ENCODE measurements at places on chromosomes 4 and X.

GRCh38 chr4:98626350-98626749, 32.1 kb downstream of the TSPAN5 start:
- peak; percentile 92 for DNase-seq

- no peak for DNase-seq
Measured at GRCh38 chr4:108051343-108051742, 61.7 kb downstream of the HADH start.

DNA sequence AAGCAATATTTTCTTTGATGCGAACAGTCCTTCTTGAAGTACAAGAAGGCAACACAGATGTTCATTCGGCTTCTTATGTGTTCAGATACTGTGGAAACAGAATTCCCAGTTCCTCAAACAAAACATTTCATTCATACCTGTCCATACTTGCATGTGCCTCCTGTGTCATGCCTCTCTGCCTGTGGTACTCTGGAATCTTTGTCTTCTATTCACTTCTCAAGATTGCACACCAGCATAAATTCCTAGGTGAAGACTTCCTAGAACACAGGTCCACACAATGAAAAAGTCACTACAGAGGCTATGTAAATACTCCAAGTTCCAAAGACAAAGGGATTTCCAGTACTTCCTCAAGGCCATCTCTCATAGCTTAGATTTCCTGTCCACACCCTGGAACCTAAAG, 367.2 kb downstream of the AFF2 start:
- DNase-seq: no peak

- no peak for DNase-seq
Measured at GRCh38 chr4:6435010-6435409, 37.4 kb downstream of the PPP2R2C start.

GRCh38 chrX:130793975-130794374, 109.0 kb downstream of the ENOX2 start:
- no peak for DNase-seq

DNA sequence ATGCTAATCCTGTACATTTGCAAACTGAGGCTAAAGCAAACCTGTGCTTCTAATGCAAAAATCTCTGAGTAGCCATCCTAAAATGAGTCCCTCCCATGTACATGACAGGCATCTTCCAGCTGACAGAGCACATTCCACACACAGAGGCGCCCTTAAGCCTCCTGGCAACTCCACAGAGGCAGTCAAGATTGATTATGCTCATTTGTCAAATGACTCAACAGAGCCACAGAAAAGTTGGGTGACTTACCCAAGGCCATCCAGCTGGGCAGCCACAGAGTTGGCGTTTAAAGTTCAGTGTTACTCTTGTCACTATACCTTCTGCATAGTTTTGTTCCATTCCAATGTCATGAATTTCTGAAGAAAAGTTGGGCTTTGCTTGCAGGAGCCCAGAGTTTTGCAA, 394.6 kb upstream of the FGF13 start:
- peak; percentile 40 for DNase-seq

DNA sequence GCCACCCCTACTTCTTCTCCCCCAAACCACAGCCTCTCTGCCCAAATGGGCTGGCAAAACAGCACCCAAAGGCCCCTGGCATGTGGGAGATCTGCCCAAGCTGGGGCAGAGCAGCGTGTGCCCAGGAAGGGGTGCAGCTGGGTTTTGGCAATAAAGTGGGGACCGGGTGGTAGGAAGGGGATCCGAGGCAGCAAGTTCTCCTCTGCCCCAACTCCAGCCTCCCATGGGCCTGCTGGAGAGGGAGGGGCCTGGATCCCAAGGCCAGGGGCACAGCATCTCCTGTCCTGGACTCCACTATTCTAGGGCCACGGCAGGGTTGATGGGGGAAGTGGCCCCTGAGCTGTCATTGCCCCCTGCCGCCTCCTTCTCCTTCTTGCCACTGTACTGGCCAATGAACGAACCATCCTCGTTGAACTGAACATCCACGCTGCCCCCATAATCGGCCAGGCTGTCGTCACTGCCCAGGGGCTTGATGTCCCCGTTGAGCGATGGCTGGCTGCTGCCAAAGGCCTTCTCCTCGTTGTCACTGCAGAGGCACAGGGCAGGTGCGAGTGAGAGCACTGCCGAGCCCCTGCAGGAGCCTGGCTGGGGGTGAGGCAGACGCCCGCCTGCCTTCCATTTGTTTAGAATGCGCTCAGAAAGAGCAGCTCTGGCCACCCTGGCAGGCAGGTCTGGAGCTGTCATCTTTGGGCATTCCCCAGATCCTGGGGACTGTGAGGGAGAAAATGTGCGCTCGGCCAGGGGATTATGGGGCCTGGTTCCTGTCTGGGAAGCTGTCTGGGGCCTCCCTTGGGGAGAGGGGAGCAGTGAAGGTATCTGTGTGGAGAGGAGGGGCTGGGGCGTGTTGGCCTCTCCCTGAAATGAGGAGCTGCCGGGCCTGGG, 23.4 kb downstream of the L1CAM start:
- DNase-seq: no peak

DNA sequence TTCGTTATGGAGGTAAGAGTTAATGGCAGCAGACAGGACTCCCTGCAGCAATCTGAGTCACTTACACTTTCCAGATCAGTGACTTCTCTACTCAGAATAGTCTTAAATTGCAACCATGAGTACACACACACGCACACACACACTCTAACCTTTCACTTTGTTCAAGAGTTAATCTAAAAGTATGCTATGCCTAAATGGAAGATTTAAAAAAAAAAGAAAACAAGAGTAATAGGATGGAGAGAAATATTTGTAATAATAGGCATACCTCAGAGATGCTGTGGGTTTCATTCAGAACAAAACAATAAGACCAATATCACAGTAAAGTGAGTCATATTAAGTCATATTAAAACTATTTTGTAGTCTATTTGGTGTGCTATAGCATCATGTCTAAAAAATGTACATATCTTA, 969.1 kb upstream of the PCDH10 start:
- DNase-seq: peak; percentile 82

GRCh38 chrX:97238632-97239031, 354.9 kb downstream of the RPA4 start:
- DNase-seq: peak; percentile 76

Data from ELR (cell line).